ENCODE measurements at places on chromosomes 6 and 20.
A peak's percentile ranks its signal among the peaks of the same experiment; 100 is the strongest.

- DNase-seq, result no peak
Observed at GRCh38 chr6:31498748-31499147, 803 bp downstream of the MICB start.

DNA sequence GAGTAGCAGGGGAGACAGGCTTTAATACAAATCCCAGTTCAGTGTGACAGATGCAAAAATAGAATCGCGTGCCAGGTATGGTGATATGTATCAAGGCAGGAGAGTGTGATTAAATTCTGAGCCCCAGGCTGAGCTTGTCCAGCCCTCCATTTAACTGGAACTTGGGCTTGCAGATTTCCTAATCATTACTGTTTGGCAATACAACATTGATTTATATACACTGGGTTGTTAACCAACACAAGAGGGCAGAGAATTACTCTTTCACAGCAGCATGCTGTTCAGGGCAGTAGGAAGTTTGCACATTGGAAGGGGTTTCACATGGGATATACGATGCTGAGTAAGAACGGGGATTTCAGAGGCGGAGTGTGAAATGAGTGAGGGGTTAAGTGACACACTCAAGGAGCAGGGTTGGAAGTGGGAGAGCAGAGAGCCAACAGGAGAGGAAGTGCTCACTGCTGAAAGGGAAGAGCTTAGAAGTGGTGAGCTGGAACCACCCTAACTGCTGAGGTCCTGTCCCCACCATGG is 70.8 kb upstream of the ATXN1 start:
- DNase-seq, result no peak

DNA sequence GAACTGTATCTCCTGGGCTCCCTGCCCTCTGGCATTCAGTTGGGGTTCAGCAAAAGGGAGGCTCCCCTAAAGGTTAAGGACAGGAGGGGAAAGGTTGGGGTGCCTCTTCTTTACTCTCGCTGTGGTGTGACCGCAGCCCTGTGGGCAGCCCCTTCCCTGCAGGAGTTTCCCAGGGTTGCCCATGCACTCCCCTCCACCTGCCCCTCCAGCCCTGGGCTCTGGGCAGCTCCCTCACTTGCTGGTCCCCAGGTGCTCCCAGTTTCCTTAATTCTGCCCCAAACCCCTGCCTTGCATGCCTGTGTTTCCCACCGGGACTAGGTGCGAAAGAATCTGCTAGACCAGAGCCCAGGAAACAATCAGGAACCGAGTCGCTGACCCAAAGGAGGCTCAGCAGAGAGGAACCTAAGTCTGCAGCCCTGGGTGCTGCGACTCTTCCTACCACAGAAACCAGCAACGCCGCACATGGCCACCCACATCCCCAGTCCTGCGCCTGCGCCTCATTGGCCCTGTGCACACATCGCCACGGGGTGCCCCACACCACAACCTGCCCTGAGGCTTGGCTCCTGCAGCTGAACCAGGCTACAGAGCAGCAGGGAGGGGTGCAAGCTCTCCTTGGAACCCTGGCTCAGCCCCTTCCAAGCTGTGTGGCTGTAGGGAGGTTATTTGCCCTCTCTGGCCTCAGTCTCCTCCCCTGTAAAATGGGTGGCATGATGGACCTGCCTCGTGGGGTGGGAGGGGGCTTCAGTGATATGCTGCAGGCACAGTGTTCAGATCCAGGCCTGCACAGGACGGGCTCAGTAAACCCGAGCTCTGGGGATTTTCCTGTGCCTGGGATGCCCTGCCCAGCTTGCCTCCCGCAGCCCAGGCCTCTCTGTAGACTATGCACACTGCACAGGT is 487.6 kb downstream of the PREX1 start:
- no peak for DNase-seq

- DNase-seq, result peak; percentile 26
Observed at GRCh38 chr6:110178626-110179405, 654 bp downstream of the WASF1 start.

DNA sequence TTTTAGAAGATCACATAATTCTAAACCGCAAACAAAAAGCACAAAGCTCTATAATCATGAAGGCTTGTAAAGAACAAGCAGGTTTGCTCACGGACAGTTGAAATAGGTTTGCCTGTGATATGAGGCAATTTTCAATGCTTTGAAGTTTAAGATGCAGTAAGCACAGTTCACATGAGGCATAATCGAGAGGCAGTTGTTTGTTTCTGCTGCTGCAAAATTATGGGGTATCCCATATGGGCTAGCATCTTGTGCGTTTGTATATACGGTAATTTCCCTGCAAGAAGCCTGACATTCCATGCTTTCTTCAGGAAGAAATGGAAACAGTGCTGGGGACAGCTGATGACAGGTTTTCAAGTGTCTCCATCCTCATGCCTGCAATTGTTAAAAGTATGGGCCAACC is 94.6 kb upstream of the MC3R start:
- DNase-seq, result no peak

DNA sequence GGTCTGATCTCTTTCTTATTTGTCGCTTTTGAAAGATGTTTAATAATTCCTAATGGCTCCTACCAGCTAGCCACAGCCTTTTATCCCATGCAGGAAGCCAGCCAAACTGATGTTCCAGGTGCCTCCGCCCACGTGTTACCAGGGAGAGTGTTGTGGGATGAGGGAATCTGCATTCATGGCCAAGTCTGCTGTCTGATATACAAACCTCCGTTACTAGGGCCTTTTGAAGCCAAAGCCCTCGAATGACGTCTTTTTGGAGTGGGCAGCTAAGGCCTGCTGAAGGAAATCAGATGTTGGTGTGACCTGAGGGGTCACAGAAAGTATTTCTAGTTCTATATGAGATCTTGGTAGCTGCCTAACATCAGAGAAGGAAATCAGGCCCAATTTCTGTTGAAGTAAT is 21.3 kb downstream of the STK35 start:
- no peak for DNase-seq

- no peak for DNase-seq
Observed at GRCh38 chr6:147437615-147438014, 70.9 kb upstream of the SAMD5 start.

DNA sequence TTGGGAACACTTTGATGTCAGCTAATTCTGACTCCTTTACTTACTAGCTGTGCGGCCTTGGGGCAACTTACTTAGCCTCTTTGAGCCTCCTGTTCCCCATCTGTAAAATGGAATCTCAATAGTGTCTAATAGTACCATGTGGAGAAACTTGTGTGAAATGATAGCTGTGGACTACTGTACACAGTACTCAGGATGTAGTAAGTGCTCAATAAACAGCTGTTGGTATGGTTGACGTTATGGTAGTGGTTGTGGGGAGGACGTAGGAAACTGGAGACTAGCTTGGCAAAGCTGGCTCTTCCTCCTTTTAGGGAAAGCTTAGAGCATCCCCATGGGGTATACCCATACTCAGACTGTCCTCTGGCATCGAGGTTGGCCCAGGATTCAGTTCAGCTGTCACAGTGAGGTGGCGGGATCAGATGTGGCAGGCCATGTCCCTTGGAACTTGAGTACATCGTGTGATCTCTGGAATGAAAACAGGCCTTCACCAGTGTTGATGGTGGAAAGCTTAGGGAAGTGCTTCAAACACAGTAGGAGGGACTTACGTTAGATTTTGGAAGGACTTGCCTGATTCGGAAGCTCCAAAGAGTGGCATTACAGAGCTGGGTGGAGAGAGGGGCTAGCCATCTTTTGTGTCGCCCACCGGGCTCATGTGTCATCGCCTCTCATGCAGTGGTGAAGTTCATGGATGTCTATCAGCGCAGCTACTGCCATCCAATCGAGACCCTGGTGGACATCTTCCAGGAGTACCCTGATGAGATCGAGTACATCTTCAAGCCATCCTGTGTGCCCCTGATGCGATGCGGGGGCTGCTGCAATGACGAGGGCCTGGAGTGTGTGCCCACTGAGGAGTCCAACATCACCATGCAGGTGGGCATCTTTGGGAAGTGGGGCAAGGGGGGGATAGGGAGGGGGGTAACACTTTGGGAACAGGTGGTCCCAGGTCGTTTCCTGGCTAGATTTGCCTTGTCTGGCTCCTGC is 7.1 kb downstream of the VEGFA start:
- DNase-seq, result no peak
